D341Med (cell line): ENCODE measurements at places on chromosomes 6 and 20.

DNA sequence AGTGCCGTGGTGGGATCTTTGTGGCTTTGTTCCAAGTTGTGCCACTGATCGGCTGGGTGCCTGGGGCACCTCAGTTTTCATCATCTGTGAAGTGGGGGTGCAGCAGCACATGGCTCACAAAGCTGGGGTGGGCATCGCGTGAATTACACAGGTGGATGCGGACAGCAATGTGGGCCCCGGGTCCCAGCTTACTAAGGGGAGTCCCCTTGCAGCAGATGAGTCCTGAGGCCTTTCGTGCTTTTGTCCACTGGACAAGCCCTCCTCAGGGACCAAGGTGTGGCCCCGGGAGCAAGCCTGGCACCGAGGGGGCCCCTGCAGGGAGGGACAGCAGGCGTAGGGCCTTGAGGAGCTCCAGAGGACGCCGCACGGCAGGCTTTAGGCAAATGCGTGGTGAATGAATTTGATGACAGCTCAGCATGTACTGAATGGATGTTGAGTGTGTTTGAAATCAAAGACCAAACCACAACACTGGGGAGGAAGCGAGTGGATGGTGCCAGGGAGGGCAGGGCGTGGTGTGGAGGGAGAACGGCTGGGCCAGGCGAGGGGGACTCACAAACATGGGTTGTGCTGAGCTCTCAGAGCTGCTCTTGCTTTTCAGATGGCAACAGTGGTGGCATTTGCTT, 53.2 kb downstream of the IRF4 start:
- DNase-seq = no peak

DNA sequence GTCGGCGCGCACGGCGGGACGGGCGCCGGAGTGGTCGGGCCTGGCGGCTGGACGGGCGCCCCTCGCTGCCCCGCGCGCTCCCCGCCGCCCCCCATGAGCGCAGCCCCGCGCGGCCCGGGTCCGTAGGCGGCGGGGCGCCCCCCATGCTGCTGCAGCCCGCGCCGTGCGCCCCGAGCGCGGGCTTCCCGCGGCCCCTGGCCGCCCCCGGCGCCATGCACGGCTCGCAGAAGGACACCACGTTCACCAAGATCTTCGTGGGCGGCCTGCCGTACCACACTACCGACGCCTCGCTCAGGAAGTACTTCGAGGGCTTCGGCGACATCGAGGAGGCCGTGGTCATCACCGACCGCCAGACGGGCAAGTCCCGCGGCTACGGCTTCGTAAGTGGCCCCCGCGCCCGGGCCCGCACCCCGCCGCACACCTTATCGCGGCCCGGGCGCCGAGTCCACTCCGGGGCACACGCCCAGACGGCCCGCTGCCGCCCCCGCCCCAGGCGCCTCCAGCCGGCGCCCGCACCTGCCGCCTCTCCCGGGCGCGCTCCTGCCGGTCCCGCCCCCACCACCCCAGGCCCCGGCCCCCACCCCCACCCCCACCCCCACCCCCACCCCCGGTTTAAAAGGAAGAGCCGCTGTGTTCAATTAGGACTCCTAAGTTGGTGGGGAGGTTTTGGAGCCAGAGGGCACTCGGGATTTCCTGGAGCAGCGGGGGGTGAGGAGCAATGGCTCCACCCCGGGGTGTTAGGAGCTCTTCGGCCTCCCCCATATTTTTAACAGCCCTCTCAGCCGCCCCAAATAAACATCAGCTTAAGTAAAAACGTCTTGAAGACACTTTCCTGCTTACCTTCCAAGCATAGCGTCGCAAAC, 474 bp downstream of the RBM38 start:
- peak; percentile 67 for DNase-seq

- DNase-seq = no peak
Measured at GRCh38 chr6:35370785-35371493, 28.6 kb downstream of the PPARD start.

DNA sequence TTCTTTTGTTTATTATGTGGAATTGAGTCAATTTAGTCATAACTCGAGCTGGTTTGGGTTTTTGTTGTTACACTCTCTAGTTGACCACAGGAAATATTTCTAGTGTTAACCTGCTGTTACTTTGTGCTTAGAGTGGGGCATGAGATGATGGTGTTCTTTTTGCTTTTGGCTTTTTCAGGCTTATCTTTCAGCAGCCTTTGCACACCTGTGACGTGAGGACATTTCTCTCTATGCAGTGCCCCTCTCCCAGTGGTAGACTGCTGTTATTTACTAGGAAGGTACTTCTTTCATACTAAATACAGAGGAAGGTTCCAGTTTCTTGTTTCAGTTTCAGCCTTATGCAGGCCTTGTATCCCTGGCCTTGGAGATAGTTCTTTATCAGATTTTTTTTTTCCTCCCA, 766.8 kb upstream of the MAN1A1 start:
- DNase-seq = no peak

DNA sequence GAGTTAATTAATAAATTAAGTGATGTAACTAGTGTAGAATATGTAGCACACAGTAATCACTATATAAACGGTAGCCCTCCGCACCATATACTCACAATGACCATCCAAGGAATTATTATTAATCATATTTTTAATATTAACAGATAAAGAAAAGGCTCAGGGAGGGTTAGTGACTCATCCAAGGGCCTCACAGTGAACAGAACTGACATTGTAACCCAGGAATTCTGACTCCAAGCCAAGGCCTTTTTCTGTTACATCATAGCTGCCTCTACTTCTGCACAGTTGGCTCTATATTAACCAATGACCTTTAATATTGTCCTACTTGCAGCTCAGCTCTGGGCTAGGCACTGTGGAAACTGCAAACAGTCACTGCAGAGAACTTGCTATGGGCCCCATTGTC, 117.5 kb upstream of the SIRPG start:
- DNase-seq = no peak

GRCh38 chr6:90097356-90097755, 199.3 kb downstream of the BACH2 start:
- no peak for DNase-seq

GRCh38 chr6:136921936-136922684, at the start of gene SLC35D3:
Gene SLC35D3, plus strand, starts transcription at chr6:136922301. Its CDS starts 128 bp downstream, at chr6:136922429.
- DNase-seq = peak; percentile 79

DNA sequence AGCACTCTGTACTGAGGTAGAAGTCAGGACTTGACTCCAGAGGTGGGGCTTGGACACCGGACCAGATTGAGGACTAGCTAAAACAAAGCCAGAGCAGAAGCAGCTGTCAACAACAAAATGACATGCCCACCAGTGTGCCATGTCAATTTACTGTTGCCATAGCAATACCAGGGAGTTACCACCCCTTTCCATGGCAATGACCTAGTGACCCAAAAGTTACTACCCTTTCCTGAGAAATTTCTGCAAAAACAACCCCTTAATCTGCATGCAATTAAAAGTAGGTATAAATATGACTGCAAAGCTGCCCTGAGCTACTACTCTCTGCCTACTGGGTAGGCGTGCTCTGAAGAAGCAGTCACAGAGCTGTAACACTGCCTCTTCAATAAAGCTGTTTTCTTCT, 21.0 kb downstream of the MAP3K5 start:
- DNase-seq = no peak

DNA sequence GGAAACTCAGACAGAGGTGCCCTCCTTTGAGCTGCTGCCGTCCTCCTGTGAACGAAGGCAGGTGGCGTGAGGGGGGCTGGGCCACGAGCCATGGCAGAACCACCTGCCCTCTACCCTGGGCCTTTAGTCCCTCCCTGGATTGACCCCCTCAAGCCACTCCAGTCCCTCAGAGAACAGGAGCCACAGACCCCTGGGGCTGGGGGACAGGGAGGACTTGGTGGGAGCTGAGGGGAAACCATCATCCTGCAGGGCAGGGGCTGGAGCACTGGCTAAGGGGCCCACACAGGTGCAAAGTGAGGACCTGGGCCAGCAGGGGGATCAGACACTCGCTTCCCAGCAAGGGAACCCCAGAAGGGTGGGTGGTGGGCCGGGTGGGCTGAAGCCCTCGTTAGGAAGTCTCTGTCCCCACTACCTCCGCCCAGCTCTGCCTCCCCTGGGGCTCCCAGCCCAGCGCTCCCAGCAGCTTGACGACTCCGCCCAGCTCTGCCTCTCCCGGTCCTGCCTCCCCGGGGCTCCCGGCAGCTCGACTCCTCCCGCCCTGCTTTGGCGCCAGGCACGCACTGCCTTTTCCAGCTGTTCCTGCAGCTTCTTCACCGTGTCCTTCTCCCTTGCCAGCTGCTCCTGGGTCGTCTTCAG, 44.4 kb downstream of the DSTN start:
- DNase-seq = peak; percentile 52
